Hepatocyte (in vitro differentiated cells): ENCODE measurements at places on chromosomes 1 and 21. TPM values are rescaled to one million over a fixed set of nuclear protein-coding genes. Genes with fewer than 3 reads are reported as not detected.

GRCh38 chr1:119414950-119415349 lies at the start of gene HSD3B2:
Gene HSD3B2, plus strand, starts transcription at chr1:119415150. Its CDS starts 270 bp downstream, at chr1:119415420.
- H3K27me3 ChIP-seq = no peaks in the 10 kb centered on the region
- DNase-seq = no peak
- no peaks in the 10 kb centered on the region for H3K36me3 ChIP-seq
- peaks cover 7% of the 10 kb centered on the region for H3K4me1 ChIP-seq
- no peak within 1 kb of the TSS for H3K27ac ChIP-seq
- H3K4me3 ChIP-seq = no peak within 1 kb of the TSS

DNA sequence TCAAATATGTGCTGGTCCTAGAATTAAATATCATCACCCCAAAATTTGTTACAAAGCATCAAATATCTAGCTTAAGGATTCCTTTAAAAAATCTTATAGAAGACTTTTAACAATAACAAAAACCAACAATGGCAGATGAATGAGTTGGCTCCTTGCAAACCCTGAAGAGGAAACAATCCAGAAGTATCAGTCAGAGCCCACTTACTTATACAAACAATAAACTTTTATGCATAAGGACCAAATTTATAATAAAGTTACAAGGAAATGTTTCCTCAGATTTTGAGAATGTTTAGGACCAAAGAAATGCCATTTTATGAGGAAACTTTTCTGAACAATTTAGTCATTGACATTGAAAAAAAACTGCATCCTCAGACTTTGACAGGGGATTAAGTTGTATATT lies 52.7 kb downstream of the LPAR3 start:
- no peak for DNase-seq
- H3K4me3 ChIP-seq = no peak overlapping the region
- H3K27me3 ChIP-seq = no peaks in the 10 kb centered on the region
- no peaks in the 10 kb centered on the region for H3K36me3 ChIP-seq
- H3K4me1 ChIP-seq = peaks cover 9% of the 10 kb centered on the region
- no peak overlapping the region for H3K27ac ChIP-seq

DNA sequence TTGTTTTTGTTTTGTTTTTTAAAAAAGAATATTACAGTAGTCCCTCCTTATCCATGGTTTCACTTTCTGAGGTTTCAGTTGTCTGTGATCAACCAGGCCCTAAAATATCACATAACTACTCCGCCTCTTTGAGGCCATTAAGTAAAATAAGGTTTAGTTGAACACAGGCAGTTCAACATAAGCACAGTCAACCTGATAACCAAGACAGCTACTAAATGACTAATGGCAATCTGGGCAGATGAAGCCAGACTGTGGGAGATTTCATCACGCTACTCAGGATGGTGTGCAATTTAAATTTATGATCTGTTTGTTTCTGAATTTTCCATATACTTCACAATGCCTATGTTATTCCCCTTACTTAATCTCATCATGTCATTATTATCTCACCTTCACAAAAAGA lies 30.1 kb downstream of the LDLRAD1 start:
- no peaks in the 10 kb centered on the region for H3K27me3 ChIP-seq
- DNase-seq = no peak
- H3K4me3 ChIP-seq = no peak overlapping the region
- peak overlapping the region; percentile 55 for H3K27ac ChIP-seq
- H3K4me1 ChIP-seq = no peaks in the 10 kb centered on the region
- H3K36me3 ChIP-seq = no peaks in the 10 kb centered on the region

GRCh38 chr1:96039910-96040309 lies 681.7 kb upstream of the PTBP2 start:
- DNase-seq = no peak
- H3K4me3 ChIP-seq = no peak overlapping the region
- no peaks in the 10 kb centered on the region for H3K4me1 ChIP-seq
- H3K36me3 ChIP-seq = no peaks in the 10 kb centered on the region
- H3K27me3 ChIP-seq = no peaks in the 10 kb centered on the region

Gene MAP3K21
- 6.9 and 9.5 TPM in 2 replicates for total RNA-seq

Gene ADORA1
- total RNA-seq = 2.3 and 2.4 TPM in 2 replicates
